Stimulated activated naive CD4-positive, alpha-beta T cell (primary cell): ENCODE measurements at places on chromosomes 11 and 22.

DNA sequence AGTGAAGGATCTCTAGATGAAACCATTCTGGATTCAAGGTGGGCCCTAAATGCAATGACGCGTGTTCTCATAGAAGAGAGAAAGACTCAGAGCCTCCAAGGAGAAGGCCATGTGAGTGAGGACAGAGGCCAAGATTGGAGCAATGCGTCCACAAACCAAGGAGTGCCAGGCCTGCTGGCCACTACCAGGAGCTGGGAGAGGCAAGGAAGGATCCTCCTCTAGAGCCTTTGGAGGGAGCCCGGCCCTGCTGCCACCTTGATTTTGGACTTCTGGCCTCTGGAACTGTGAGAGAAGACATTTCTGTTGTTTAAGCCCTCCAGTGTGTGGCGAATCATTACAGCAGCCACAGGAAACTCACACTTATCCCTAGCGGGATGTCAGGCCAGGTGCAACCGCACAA lies 52.7 kb upstream of the SHANK2 start:
- DNase-seq: no peak

DNA sequence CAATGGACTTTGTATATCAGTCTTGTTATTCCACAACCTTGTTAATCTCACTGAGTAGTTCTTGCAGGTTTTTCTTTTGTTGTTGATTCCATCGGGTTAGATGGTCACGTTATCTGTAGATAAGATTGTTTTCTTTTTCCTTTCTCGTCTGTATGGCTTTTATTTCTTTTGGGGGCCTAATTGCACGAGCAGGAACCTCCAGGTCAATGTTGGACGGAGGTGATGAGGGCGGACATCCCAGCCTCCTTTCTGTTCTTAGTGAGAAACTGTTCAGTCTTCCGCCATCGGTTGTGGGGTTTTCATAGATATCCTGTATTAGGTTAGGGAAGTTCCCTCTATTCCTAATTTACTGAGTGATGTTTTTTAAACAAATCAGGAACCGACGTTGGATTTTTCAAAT lies 4.8 kb upstream of the PRR33 start:
- no peak for DNase-seq

DNA sequence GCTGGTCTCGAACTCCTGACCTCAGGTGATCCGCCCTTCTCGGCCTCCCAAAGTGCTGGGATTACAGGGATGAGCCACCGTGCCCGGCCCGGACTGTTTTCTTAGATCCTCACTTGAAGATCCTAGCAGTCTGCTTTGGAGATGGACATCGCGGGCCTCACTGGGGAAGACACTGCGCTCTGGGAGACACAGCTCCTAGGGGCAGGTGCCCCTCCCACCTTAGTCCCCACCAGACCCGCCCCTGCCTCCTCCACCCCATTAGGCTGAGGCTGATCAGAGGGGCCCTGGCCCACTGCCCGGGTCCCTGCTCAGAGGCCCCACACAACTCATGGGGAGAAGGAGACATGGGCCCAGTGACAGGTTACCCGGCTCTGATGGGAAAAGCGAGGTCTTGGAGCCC lies 11.3 kb upstream of the LTO1 start:
- DNase-seq: no peak

- DNase-seq: no peak
These were observed 4.3 kb downstream of the VPREB1 start for GRCh38 chr22:22248878-22249277.

DNA sequence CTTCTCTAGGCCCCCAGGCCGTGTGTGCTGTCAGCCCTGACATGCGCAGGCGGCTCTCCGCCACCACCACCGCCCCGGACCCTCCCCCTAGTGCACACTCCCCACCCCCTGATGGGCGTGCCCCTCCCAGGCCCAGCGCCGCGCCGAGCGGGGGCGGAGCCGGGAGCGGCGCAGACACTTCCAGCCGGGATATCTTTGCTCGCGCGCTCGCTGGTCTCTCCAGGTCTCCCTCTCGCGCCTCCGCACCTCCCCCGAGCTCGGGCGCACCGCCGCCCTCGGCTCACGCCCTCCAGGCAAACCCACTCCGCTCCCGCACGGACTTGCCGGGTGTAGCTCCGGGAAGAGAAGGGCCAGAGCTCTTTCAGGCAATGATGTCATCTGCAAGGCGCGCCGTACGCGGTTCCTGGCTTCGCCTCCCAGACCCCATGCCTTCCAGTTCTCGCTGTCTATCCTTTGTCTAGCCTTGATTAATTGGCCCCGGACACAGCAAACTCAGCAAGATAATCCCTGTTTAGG lies at the start of gene SCN3B:
Gene SCN3B (minus strand): TSS at position 59 of the 516 bp plus-strand sequence. CDS start 823 bp downstream, outside the sequence.
- DNase-seq: no peak

DNA sequence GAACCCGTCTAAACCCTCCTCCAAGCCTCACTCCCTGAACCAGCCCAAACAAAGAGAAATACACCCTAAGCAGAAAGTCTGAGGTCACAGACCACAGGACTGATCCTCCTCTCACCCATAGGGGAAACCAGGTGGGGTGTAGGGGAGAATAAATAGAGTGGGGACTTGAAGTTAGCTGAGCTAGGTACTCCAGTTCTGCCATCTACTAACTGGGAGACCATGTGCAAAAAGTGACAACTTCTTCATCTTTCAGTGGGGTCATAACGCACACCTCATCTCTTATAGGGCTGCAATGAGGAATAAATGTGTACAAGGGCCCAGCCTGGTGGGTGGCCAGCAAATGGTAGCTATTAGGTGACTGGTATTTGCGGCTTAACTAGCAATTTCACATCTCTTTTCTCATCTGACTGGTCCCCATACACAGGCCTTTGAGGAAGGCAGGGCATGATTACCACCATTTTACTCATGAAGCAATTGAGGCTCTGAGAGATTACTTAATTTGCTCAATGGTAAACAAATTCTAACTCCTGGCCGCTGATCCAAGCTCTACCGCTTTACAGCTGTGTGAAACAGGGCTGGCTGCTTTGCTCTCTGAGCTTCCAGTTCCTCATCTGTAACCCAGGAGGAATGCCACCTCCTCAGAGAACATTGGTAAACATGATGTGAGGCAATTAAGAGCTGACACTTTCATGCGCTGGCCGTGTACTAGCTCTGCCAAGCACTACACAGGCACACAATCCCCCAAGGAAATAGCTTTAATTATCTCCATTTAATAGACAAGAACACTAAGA lies 16.6 kb downstream of the TBC1D10A start:
- peak; percentile 50 for DNase-seq

DNA sequence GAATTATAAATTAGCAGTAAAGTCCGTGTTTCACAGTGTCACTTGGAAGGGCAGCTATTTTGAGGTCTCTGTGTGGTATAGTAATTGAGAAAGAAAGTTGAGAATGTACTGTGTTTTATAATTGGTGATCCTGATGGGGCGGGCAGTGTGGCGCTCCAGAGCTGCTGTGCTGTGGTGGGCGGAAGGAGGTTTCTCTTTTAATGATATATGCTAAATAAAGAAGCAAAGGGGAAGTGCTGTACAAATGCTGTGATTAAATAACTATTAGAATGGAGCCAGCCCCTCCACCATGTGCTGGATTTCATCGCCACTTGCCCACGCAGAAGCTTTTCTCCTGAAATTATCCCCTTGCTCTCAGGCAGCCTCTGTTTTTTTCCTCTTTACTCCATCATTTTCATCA lies 24.6 kb downstream of the ATXN10 start:
- no peak for DNase-seq
